CD4-positive, alpha-beta T cell (primary cell): ENCODE measurements at places on chromosomes 7 and 10.

DNA sequence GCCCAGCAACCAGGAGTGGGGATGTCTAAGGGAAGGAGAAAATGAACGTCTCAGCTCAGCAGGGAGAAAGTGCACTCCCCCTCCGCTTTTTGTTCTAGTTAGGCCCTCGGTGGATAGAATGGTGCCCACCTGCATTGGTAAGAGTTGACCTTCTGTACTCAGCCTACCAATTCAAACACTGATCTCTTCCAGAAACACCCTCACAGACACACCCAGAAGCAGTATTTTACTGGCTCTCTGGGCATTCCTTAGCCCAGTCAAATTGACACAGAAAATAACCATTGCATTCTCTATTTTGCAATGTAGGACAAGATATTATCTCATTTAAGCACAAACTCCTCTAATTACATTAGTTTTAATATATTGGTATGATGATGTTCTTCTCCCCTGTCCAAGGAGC lies 106.1 kb upstream of the C7orf33 start:
- DNase-seq: no peak

- DNase-seq: peak; percentile 27
These were observed at the start of gene MLXIPL for GRCh38 chr7:73623798-73624668. Gene MLXIPL (minus strand): TSS chr7:73624522. CDS start chr7:73624492, 30 bp downstream.

- DNase-seq: no peak
These were observed 1176.0 kb upstream of the AUTS2 start for GRCh38 chr7:68422281-68422680.

DNA sequence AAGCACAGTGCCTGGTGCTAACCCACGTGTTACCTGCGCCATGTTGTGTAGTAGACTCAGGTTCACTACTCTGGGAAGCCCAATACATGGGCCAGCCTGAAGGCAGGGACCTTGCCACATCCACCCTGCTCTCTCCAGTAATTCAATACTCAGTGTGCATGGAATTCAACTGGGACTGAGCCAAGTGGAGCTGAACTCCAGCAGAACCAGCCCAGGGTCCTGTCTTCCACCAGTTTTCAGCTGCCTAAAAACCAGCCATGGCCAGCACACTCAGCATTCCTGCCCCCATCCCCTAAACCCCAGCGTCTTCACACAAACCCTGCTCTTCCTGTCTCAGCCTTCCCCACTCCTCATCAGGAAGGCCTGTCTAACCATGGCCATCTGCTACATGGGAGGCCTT lies 15.4 kb downstream of the FGF8 start:
- no peak for DNase-seq

DNA sequence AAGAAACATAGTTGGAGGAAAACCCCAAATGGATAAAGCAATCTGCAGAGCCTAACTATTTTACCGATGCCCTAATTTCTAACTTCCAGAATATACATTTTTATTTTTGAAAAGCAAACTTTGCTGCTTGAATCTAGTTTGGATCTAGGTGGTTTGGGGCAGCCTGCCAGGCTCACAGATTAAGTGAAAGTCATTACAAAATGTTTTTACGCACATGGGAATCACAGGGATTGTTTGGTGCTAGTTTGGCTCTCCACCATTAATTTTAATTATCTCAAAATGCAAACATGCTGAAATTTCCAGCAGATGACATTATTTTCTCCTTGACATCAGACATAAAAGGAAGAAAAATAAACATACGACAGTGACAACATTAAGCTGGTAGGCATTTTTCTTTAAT lies 166.7 kb upstream of the INHBA start:
- no peak for DNase-seq

GRCh38 chr7:55548295-55548731 lies 24.0 kb downstream of the VOPP1 start:
- no peak for DNase-seq

- no peak for DNase-seq
These were observed 98.2 kb downstream of the MAPK8 start for GRCh38 chr10:48404646-48405045.
